HuH-7 (cell line): ENCODE measurements at places on chromosomes 7 and 10.

- no peak for DNase-seq
Observed at GRCh38 chr10:94344522-94345122, 18.1 kb downstream of the NOC3L start.

DNA sequence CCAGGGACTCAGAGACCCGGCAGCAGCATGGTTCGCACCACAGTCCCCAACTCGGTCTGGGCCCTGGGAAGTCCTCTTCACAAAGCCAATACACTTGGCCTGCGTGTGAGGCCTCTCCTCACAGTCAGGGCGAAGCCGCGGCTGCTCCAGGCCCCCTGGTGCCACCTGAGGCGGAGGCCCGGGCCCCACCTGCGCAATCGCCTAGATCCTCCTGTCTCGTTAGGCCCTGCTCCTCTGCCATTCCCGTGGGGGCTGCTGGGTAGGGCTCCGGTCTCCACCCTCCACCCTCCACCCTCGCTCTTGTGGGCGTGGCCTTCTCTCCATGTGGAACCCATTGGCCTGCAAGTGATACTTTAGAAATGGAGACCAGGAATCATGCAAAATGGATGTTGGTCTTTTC lies 553.3 kb downstream of the INHBA start:
- no peak for DNase-seq

- no peak for DNase-seq
Observed at GRCh38 chr10:18210711-18211110, 70.5 kb downstream of the CACNB2 start.

DNA sequence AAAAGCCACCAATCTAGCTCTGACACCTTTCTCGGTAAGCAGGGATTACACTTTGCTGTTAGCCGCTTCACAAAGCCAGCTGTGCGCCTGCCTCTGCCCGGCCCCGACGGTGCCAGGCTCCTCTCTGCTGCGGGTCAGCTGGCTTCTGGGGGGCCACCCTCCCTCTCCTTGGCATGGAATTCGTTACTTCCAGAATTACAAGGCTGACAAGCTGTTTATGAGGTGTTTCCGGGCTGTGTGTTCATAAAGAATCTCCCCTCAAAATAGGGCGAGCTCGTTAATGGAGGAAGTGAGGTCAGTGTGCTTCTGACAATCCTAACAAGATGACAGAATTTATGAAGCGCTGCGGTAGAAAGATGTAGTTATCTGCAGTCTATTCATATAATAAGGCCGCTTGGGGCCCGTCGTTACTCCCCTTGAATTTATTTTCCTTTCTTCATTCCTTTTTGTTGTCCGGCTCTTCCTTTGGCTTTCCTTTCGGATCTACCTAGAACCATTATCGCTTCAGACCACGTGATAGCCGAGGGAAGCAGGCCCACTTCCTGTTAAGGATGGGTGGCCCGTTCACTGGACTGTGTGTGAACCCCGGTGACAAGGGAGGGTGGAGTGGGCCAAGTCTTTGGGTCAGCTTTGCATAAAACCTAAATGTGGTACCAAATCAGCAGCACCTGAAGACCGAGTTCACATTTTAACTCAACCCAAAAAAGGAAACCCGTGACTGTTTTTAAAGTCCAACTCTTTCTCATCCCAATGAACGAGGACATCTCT lies 273.0 kb upstream of the YAE1 start:
- no peak for DNase-seq
